ENCODE measurements at places on chromosomes 16 and 17. TPM values are rescaled to one million over a fixed set of nuclear protein-coding genes. Genes with fewer than 3 reads are reported as not detected.

Gene PRAC2
- not detected for total RNA-seq

Gene RANGRF
- total RNA-seq: 15.9 TPM

Gene XYLT1
- 0.80 TPM for total RNA-seq

Gene FMNL1
- 41.4 TPM for total RNA-seq

Gene SOX15
- 1.8 TPM for total RNA-seq

Gene FAM171A2
- 11.7 TPM for total RNA-seq

DNA sequence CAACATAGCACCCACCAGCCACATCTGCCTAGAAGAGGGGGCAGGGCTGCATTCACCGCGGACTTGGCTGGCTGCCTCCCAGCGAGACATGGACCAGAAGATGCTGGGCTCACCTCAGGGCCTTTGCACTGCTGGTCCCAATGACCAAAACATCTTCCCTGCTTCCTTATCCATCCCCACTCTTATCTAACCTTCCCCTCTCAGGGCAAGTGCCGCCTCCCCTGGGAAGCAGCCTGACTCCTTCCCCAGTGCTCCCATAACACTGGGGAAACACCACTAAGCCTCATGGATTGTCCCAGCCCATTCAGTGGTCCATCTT lies 5.7 kb downstream of the TMC6 start:
- DNase-seq: no peak

- peak; percentile 99 for DNase-seq
Observed at GRCh38 chr17:75693500-75694481, 26.7 kb downstream of the SAP30BP start.

GRCh38 chr17:82820278-82821251 lies 19.3 kb downstream of the ZNF750 start:
- DNase-seq: no peak

DNA sequence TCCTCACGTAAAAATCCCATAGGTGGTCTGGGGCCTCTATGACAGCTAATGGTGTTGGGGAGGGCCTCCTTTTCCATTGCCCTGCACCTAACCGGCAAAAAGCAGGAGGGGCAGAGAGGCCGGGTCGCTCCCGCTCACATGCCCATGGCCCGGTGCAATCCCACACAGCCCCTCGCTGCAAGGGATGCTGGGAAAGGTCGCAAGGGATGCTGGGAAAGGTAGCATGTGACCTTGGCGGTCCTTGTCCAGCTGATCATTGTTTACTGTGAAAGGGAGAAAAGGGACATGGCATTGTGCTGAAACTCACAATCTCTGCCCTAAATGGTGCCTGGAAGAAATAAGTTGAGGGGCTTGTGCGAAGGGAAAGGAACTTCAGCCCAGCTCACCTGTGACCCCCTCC lies 10.0 kb downstream of the DEF8 start:
- DNase-seq: no peak

DNA sequence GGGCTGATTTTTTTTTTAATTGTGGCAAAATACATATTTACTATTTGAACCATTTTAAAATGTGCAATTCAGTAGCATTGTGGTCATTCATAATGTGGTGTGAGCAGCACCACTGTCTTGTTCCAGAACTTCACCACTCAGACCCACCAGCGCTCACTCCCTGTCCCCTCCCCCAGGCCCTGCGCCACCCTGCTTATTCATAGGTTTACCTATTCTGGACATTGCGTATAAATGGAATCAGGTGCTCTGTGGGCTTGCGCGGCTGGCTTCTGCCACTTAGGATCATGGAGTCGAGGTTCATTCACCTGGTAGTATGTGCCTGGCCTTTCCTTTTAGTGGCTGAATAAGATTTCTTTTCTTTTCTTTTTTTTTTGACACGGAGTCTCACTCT lies 59.4 kb downstream of the NT5M start:
- no peak for DNase-seq

GRCh38 chr16:79097771-79098170 lies 502.8 kb downstream of the MAF start:
- DNase-seq: no peak

GRCh38 chr16:85469929-85470590 lies 143.1 kb upstream of the GSE1 start:
- DNase-seq: no peak
